ENCODE measurements at places on chromosomes 11 and 22.

GRCh38 chr11:63535734-63536133 is 874 bp upstream of the PLAAT4 start:
- DNase-seq, result no peak

GRCh38 chr11:71459076-71459766 is 6.2 kb downstream of the NADSYN1 start:
- no peak for DNase-seq

DNA sequence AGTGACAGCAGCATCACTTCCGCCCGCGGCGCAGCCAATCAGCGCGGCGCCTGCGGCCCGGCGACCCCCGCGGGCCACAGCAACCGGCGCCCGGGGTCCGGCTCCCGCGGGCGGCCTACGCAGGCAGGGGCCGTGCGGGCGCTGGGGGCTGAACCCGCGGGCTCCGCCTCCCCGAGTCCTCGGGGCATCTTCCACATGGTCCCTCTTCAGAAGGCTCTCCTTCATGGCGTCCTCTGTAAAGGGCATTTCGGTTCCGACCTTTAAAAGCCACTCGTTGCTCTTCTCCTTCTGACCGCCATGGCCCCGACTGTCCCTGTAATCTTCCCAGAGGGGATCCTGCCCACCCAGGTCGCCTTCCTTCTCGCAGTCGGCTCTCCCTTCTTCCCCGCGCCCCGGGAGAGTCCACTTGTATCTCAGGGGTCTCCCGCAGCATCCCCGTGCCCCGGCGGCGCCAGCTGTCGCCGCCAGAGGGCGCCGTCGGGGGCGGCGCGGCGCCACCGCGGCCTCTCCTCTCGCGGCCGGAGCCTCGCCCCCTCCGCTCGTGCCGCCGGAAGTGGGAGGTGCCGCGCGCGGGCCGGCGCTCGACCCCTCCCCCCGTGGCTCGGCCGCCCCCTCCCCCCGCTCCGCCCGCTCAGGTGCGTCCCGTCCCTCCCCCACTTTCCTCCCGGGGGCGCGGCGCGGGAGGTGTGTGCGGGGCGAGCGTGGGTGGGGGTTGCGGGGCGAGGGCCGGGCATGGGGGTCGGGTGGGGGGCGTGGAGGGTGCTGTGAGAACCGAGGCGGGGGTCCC is at the start of gene RNF214:
Gene RNF214 (plus strand): TSS at position 580 of the 787 bp plus-strand sequence. CDS start 1,602 bp downstream, outside the sequence.
- DNase-seq, result peak; percentile 36

- DNase-seq, result no peak
Measured at GRCh38 chr22:42145175-42145574, 14.6 kb upstream of the CYP2D6 start.

GRCh38 chr22:33302049-33302545 is 243.9 kb upstream of the SYN3 start:
- DNase-seq, result no peak

DNA sequence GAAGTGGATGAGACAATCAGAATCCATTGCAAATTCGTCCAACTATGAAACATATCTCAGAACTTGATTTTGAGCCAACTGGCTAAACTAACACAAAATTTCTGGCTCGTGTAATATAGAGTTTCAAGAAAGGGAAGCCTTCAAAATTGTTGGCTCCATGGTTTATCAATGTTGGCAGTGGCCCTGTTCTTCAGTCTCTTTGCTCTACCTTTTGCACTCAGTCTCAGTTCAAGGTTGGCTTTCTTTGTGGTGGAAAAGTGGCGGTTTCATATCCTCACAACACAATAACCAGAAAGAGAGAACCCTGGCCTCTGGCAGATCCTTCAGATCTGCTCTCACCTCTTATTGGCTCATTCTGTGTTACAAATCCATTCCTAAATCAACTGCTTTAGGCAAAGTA is 473.8 kb upstream of the API5 start:
- DNase-seq, result no peak

DNA sequence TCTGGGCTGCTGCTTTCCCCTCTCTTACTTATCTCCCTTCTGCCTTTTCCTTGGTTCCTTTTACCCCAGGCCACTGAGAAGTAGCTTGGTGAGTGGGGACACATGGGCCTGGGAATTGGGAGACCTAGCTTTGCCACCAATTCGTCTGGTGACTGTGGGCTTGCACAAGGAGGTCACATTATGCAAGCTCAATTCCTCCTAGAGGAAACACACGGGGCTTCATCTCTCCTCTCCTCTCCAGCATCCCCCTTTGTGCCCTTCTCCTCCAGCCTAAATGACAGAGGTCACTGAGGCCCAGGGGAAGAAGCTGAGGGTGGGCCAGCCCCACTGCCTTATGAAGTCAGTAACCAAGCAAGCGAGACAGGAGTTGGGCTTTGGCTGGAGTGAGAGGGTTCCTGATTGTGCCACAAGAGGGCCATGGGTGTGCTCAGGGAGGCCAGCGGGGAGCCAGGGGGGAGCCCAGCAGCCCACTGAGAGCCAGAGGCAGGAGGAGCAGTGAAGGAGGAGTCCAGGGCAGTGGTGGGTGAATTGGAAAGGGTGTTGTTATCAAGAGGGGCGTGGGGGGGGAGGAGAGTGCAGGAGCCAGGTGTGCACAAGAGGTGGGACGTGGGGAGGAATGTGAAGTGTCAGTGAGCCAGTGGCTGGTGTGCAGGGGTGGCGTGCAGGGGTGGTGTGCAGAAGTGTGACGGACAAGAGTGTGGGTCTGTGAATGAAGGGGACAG is 2.0 kb downstream of the CLCF1 start:
- DNase-seq, result no peak

GRCh38 chr11:20310137-20310536 is 53.4 kb upstream of the HTATIP2 start:
- DNase-seq, result no peak

DNA sequence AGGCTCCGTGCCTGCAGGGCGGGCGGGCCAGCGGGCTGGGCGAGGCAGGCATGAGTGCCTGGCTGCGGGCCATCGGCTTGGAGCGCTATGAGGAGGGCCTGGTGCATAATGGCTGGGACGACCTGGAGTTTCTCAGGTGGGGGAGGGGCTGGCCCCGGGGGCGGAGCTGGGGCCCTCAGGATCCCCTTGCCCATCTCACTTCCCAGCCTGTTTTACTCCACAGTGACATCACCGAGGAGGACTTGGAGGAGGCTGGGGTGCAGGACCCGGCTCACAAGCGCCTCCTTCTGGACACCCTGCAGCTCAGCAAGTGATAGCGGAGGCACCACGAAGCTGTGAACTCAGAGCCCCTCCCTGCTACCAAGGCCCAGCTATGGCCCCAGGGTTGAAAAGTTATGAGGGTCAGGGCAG is 5.9 kb downstream of the PHOX2A start:
- no peak for DNase-seq

GRCh38 chr22:38075961-38076360 is 8.0 kb downstream of the SLC16A8 start:
- no peak for DNase-seq

- no peak for DNase-seq
Measured at GRCh38 chr11:70468256-70469195, 70.2 kb downstream of the CTTN start.

DNA sequence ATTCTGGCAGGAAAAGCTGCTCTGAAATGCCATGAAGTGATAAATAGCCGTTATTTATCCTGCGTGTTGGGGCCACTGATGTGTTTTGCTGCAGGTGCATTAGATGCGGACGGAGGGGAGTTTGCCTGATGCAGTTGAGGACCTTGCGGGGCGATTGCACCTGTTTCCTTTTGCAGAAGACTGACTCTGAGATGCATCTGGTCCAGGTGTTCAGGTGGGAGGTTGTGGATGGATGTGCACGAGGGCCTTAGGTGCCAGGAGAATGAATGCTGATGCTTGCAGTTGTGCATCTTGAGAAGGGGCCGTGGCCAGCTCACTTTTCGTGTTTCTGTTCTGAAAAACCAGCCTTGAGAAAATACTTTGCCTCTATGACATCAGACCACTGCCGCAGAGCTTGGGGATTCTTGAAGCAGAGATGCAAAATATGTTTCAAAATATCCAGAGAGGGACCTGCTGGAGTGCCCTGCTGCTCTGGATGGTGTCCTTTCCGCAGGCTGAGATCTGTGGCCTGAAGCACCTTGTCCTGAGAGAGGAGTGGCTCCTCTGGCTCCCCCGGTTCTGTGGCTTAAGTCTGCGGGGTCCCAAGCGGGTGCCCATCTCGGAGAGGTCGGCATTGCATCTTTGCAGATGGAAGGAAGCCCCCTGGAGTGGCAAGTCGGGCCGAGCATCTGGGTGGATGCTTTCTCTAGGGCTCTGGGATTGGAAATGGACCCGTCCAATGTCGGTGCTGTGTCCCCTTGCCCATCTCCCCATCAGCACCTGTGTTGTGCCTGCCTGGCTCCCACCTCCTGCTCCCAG is 1031.1 kb downstream of the TBC1D22A start:
- no peak for DNase-seq

GRCh38 chr11:44694443-44694842 is 32.3 kb upstream of the TSPAN18 start:
- DNase-seq, result no peak

- no peak for DNase-seq
Measured at GRCh38 chr11:36578458-36578857, 10.7 kb downstream of the RAG1 start.

GRCh38 chr11:61328351-61328750 is 4.6 kb downstream of the DDB1 start:
- DNase-seq, result no peak

- no peak for DNase-seq
Measured at GRCh38 chr11:60085909-60086308, 2.6 kb upstream of the MS4A2 start.

- DNase-seq, result no peak
Measured at GRCh38 chr11:79906164-79906563, 465.3 kb upstream of the TENM4 start.

DNA sequence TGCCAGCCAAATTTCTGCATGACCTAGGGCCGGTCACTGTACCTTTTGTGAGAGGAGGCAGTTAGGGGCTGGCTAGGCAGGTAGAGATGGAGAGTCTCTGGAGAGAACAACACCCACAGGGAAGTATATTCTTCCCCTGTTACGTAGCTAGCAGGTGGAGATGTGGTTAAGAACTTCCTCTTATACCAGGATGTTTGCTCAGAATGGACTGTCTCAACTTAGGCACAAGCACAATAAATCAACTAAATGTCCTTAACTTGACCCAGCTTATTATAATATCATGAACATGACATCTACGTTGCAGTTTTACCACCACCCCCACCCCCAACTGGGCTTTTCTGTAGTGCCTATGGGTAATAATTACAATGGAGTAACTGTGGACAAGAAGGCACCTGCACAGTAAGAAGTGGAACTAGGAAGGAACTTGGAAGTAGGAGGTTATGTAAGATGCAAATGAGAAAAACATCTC is 60.7 kb upstream of the MPEG1 start:
- no peak for DNase-seq
